ENCODE measurements at places on chromosomes 1 and 21.

GRCh38 chr1:195733826-195734225 is 874.4 kb downstream of the KCNT2 start:
- DNase-seq, result no peak

GRCh38 chr21:27365394-27365793 is 398.5 kb upstream of the ADAMTS5 start:
- DNase-seq, result no peak

DNA sequence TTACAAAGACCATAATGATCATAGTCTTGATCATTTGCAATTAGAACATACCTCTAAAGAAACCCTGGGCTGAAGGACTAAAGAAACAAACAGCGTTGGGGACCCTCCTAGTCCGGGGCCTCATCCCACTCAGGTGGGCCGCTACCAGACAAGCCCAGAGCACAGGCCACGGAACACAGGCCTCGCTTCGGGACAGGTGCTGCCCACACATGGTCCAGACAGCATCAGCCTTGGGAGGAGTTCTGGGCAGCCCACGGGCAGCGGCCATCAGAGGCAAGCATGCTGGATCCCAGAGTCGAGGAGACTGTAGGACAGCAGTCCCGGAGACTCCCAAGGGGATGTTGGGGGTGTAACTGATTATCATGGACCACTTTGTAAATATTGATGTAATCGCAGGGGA is 4.9 kb downstream of the C2CD2 start:
- DNase-seq, result no peak

DNA sequence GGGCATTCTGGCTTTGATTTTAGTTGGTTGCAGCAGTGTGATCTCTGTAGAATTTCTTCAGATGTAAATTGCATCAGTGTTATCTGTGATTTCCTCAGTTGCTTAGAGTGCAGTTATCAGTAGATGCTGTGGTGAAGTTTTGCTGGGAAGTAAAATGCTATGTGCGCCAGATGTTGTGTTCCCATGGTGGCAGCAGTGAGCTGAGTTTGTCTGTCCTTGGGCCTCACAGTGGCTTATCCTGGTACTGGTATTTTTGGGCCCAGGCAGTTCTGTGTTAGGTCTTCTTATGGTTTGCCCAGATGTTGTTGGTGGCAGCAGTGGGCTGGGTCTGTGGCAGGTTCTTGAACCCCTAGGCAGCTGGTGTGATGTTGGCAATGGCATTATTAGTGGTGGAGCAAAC is 1242.1 kb downstream of the PLA2G4A start:
- DNase-seq, result no peak

DNA sequence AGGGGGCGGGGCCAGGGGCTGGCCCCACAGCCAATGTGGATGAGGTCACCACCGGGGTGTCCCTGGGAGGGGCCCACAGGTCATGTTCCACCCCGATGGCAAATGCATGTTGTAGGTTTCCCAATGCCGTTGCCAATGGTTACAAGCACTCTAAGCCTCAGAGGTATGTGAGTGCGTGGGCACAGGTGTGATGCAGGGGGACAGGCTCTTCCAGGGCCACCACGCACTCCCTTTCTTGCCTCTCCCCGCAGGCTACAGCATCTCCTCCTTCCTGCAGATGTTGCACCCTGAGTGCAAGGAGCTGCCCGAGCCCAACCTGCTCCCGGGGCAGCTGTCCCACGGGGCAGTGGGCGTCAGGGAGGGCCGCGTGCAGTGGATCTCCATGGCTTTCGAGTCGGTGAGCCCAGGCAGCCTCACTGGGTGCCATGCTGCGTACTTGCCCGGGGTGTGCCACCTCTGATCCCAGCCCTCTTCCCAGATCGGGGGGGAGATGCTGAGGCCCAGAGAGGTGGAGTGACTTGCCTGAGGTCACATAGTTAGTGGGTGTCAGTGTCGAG is 52.4 kb downstream of the DISP3 start:
- no peak for DNase-seq

GRCh38 chr1:61951731-61952580 is 209.7 kb downstream of the PATJ start:
- DNase-seq, result no peak

GRCh38 chr1:81174811-81175476 is 625.8 kb upstream of the ADGRL2 start:
- DNase-seq, result no peak

DNA sequence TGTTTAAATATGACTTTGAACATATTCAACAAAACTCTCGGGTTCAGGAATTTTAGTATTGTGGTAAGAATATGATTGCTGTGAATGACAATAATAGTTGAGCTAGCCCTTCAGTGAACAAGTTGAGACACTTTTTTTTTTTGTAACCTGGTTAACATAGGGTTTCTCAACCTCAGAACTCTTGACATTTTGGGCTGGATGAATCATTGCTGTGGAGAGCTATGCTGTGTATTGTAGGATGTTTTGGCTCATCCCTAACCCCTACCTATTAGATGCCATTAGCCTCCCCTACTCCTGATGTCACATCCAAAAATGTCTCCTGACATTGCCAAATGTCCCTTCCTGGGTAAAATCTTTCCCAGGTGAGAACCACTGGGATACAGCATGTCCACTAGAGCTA is 113.7 kb downstream of the RUNX1 start:
- no peak for DNase-seq

GRCh38 chr1:221670081-221670480 is 71.8 kb downstream of the DUSP10 start:
- DNase-seq, result no peak

DNA sequence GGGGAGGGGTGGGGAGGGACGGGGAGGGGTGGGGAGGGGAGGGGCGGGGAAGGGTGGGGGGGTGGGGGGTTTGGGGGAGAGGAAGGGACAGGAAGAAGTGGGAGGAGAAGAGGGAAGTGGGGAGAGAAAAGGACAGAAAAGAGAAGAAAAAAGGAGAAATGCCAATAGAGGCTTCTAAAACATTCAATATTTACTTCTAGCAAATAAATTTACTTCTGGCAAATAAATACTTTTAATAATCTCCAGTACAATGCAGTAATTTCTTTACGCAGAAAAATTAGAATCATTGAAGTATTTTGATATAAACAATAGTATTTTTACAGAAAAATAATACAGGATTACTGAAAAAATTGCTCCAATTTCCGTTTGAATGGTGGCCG is 9.4 kb upstream of the GPR161 start:
- DNase-seq, result no peak

All from left colon (tissue), 2 donors.